Amniotic stem cell (primary cell): ENCODE measurements at places on chromosomes 5 and 9.

DNA sequence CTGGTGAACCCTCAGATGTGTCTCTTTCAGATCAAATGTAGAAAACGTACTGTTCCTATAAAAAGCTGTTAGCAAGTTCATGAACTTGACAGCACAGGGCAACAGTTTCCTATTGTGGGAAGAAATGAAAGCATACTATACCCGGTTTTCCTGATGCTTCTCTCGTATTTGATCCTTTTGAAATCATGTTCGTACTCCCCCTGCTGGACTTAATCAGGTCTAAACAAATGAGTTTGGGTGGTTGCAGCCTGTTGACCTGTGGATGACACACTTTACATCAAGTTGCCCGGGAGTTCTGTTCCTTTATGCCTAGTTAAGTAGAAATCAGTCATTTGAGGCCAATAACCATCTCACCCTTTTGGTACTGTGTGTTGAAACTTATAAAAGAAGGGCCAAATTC is 1992.3 kb downstream of the MAT2B start:
- DNase-seq, result no peak

GRCh38 chr9:110103257-110103656 is 104.7 kb downstream of the C9orf152 start:
- DNase-seq, result no peak

DNA sequence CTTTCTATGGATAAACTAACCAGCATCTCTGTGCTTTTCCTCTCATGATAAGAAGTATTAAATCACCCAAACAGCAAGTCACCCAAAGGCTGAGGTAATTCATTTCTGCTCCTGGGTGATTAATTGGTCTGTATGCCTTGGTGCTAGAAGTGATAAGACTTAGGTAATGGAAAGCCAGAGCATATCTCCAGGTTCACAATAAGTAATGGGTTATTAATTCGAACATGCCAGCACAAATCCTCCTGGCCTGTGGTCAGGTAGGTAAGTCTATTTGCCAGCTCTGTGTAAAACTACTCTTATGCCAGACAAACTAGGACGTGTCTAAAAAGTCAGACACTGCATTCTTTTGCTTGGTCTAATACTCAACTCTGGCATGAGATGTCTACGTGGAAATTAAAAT is 11.2 kb upstream of the ENC1 start:
- no peak for DNase-seq

DNA sequence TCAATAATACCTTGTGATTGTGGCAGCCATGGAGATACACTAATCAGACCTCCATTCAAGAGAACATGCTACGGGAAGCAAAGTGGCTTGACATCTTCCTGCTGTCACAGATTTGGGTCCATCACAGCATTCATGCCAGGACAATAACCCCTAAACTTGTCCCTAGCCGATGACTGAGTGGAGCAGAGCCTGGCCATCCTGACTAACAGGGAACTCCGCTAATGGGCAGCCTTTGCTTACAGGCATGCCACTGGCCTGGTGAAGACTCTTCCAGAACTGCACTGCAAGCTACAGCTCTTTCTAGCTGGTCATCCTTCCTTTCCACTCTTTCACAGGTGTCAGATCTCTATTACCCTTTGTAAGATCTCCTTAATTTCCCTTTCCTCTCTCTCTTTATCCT is 16.0 kb downstream of the FAM174A start:
- DNase-seq, result no peak

GRCh38 chr5:53733853-53734252 is 173.4 kb downstream of the NDUFS4 start:
- DNase-seq, result no peak

DNA sequence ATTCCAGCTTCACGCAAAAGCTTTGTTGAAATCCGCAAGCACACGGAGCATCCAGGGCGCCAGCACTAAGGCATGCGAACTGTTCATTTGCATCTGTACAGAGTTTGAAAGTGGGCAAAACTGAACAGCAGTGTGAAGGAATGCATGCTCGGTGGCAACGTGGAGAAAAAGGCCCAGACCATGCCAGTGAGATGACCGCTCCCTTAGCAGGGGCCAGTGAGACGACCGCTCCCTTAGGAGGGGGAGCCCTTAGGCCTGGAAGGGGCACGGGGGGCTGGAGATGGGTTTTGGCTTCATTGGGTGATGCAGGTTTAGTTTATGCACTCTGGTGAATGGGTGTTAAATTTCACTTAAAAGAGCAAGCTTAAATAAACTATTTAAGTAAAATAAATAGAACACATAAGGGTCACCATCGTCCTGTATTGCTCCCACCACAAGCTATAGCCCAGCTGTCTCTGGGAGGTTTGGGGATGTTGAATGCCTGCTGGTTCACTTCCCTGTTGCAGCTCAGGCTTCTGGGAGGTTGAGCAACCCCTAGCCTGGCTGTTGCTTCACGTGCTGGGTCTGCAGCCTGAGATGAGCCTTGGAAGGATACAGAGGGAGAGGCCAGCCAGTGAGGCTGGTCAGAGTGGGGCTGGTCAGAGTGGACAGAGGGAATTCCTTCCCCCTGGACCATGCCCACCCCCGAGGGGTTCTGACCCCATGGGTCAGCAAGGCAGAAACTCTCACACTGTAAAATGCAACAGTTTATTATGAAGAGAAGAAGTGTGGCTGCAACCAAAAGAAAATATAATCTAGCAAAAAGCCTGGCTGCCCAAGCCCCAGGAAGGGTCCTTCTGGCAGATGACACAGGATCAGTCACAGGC is 4.6 kb upstream of the FCN1 start:
- no peak for DNase-seq

DNA sequence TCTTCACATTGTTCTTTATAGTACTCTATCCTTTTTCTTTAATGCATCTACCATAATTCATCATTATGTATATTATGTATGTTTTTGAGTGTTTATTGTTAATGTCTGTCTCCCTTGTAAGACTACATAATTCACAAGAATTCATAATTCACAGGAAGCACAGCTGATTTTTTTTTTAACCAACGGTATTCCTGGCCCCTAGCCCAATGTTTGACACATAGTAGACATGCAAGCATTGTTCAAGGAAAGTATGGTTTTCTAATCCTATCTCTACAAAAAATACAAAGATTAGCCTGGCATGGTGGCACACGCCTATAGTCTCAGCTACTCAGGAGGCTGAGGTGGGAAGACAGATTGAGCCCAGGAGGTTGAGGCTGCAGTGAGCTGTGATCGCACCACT is 160.6 kb downstream of the PPP2R2B start:
- DNase-seq, result no peak

DNA sequence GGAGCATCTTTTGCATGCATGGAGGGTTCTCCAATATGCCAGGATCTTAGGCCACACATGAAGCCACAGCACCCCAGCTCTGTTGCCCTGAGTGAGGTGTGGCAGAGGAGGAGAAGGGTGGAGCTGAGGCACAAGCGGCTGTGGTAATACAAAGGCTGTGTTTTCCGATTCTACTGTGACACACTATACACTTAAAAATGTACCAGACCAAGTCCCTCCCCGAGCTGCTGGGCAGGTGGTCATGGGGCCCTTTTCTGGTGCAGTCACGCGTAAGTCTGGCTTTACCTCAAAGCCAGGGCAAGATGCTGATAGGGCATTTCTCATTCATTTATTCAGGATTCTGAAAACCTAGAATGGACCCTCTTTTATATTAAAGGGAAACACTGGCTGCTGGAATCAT is 3.7 kb downstream of the ADGRV1 start:
- no peak for DNase-seq

GRCh38 chr9:81902626-81903025 is 25.6 kb upstream of the SPATA31D4 start:
- no peak for DNase-seq

- no peak for DNase-seq
Observed at GRCh38 chr5:44935871-44936270, 127.1 kb downstream of the MRPS30 start.

DNA sequence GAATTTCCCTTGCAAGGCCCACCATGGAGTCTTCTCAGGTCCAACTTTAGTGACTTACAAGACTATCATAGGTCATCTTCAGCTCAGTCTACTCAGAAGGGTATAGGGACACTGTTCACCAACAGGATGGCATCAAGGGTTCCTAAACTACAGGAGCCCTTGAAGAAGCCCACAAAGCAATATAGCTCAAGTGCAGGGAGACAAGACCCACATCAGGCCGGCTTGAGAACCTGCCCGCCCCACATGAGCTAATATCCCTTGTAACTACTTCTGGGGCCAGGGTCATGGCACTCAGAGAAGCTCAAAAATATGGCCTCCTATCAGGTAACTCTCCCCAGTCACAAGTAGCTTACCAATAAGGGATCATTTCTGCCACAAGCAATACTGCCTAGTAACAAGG is 249.9 kb downstream of the CDK5RAP2 start:
- no peak for DNase-seq

DNA sequence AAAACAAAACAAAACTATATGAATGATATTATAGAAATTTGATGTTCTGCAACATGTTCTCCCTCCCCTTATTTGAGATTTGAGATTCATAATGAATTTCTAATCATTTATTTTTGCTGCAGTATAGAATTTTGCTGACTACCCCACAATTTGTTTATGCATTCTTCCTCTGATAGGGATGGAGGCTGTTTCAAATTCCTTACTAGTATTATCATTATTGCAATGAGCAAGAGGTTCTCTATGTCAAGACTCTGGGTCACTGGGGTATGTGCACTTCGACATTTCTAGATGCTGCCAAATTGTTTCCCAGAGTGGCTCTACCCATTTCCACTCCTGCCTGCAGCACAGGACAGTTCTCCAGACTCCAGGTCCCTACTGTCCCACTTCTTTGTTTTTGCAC is 54.9 kb upstream of the DAB2IP start:
- no peak for DNase-seq

- no peak for DNase-seq
Observed at GRCh38 chr5:65307931-65308330, 173.8 kb downstream of the ADAMTS6 start.

DNA sequence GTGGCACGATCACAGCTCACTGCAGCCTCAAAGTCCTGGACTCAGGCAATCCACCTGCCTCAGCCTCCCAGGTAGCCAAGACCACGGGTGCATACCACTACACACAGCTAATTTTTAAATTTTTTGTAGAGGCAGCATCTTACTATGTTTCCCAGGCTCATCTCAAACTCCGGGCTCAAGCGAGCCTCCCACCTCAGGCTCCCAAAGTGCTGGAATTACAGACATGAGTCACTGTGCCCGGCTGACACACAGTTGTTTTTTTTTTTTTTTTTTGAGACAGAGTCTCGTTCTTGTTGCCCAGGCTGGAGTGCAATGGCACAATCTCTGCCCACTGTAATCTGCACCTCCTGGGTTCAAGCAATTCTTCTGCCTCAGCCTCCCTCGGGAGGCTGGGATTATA is 70.1 kb upstream of the CNOT6 start:
- DNase-seq, result no peak
